ENCODE measurements at places on chromosomes 16 and 17. TPM values are rescaled to one million over a fixed set of nuclear protein-coding genes. Genes with fewer than 3 reads are reported as not detected.

Gene CYGB
- 13.9 TPM for total RNA-seq

Gene HSPB9
- total RNA-seq: not detected

Gene SLFN14
- not detected for total RNA-seq

Gene RAB40B
- 9.4 TPM for total RNA-seq

Gene OR2C1
- not detected for total RNA-seq

Data from subcutaneous preadipocyte (primary cell).